ENCODE measurements at places on chromosomes 4 and X. TPM values are rescaled to one million over a fixed set of nuclear protein-coding genes. Genes with fewer than 3 reads are reported as not detected.

Gene UGT2B10
- total RNA-seq = not detected

Gene SORBS2
- 18.1 TPM for total RNA-seq

Gene ENOX2
- 9.7 TPM for total RNA-seq

Gene FAM120C
- total RNA-seq = 8.3 TPM

Gene NBDY
- total RNA-seq = 9.0 TPM

Gene CENPE
- 5.5 TPM for total RNA-seq

Gene CLGN
- total RNA-seq = 0.07 TPM

Gene NLGN4X
- 0.46 TPM for total RNA-seq

Gene DACH2
- total RNA-seq = not detected

Gene RELL1
- total RNA-seq = 53.2 TPM

Gene RBM47
- 0.56 TPM for total RNA-seq

Gene PPARGC1A
- 0.13 TPM for total RNA-seq

Gene F8A2
- not detected for total RNA-seq

Gene PSAPL1
- total RNA-seq = not detected

Gene ARHGAP6
- total RNA-seq = 3.8 TPM

Gene TEX13D
- total RNA-seq = not detected

Gene JAKMIP1
- total RNA-seq = not detected

Gene FAM184B
- total RNA-seq = 0.10 TPM
